Right lung (tissue), 10 donors: ENCODE measurements at places on chromosomes 11 and 22.
A peak's percentile ranks its signal among the peaks of the same experiment; 100 is the strongest.

GRCh38 chr22:45534339-45535192 lies 31.9 kb downstream of the FBLN1 start:
- DNase-seq = peak; percentile 92

DNA sequence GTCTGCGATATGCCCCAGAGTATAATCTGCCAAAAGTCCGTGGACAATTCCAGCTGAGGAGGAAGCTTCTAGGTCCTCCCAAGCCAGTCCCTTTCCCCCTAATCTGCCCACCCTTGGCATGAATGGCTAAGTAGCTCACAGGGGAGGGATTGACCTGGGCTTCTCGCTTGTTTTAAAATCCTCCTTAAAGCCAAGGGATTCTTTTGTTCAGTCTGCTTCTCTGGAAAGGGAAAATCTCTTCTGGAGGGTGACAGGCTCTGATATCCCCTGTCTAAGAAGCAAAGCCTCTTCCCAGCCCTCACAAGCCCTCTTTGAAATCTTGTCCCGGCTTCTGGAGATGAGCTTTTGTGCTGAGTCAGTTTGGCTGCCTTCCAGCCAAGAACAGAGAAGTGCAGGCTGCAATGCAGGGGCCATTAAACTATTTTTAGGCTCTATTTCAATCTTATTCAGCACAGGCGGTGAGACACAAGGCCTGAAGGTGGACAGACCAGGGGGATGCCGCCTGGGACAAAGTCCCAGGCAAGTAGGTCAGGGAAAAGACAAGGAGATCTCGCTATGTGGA lies 23.9 kb downstream of the NEFH start:
- peak; percentile 29 for DNase-seq

DNA sequence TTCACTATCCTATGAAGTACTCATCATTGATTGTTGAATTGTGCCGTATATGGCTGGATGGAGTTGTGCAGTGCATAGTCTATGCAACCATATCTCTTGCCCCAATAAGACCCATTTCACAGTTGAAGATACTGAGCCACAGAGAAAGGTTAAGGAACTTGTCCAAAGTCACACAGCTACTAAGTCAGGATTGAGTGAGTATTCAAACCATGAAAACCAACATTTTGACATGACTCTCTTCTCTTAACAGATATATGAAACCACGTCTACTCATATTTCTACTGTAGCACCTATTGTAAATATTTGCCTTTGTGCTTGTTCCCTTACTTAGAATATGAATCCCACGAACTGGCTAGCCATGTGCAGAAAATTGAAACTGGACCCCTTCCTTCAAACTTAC lies 58.1 kb downstream of the MAML2 start:
- no peak for DNase-seq

DNA sequence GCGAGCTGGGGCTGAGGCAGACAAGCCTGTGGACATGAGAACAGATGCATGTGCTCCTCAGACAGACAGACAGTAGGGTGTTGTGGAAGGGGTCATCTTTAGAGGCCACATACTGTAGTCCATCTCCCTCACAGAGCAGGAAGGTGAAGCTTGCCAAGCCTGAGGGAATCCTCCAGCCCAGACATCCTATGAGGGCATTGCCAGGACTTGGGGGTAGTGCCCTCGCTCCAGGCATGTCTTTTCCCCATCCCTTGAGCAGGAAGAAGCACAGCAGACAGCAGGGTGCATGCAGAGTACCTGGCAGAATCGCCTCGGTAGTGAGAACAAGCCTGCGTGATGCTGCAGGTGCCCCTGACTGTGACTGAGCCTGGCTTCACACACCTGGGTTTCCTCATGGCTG lies 66.5 kb upstream of the CLDN5 start:
- no peak for DNase-seq
